ENCODE measurements at places on chromosomes 11 and 22.

GRCh38 chr22:43515411-43515810 lies 103.6 kb downstream of the MPPED1 start:
- peak; percentile 62 for DNase-seq

- DNase-seq = no peak
Measured at GRCh38 chr11:43579171-43579918, 101.2 kb upstream of the HSD17B12 start.

- DNase-seq = no peak
Measured at GRCh38 chr11:130606781-130607511, 158.5 kb downstream of the ADAMTS15 start.

GRCh38 chr11:68261006-68261405 lies 10.8 kb downstream of the C11orf24 start:
- DNase-seq = no peak

DNA sequence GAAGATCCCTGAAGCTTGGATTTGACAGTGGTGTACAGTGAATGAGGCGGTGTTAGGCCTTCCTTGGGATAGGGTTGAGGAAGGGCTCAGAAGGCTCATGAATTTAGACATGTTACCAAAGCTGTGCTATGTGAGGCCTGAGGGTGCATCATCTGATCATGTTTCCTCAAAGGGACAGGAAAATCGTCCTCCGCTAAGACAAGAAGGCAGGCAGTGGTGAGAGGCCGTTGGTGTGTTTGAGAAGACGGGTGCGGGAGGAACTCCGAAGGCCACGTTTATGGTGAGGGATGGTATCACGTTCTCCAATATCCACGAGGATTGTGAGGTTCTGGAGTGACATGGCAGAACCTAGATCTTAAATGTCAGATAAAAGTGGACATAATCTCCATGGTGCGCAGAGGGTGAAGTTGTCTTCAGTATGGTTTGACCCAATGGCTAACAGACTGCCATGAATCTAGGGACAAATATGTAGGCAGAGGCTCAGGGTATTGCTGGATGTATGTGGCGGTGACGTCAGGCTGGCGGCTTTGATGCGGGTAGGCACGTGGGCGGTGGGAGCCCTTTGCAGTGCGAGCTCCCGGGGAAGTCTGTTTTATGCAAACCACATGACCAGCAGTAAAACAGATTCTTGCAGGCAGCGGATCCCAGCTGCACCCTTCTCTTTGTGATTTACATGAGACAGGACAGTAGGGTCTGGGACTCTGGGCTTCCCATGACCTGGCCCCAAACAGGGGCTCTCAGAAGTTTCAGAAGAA lies 242.3 kb upstream of the B3GAT1 start:
- DNase-seq = no peak

DNA sequence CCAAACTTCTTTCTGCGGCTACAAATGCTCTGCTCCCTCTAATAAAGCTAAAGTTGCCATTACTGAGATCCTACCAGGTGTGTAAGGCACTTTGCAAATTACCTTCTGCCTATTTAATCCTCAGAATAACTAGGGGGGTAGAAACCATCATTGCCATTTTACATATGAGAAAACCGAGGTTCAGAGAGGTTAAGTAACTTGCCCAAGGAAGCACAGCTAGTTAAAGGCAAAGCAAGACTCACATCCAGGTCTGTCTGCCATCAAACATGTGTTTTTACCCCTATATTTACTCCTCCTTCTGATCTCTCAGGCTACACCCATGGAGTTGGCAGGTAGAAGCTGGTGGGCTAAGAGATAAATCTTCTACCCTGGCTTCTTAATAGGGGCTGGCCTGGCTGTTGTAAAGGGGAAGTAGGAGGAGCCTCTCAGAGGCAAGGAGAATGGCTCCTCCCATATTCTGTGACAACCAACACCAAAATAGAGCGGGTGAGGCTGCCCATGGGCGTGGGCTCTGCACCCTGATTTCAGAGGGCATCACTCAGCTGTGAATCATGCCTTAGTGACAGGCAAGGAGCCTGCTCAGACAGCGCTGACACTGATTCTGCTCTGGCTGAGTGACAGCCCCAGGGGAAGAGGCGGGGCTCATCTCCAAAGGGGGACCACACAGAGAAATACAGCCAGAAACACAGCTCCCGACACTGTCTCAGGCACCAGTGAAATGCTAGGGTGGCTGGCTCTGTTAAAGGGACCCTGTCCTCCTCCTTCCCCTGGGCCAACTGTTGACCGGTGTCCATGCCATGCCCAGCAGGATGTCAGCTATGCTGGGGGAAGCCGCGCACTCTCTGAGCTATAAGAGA lies 106.8 kb downstream of the ABTB2 start:
- DNase-seq = peak; percentile 53

All from chondrocyte (in vitro differentiated cells).